AG04450 (cell line): ENCODE measurements at places on chromosomes 11 and 22.

- no peak for DNase-seq
Measured at GRCh38 chr11:63941901-63942300, 3.1 kb downstream of the NAA40 start.

DNA sequence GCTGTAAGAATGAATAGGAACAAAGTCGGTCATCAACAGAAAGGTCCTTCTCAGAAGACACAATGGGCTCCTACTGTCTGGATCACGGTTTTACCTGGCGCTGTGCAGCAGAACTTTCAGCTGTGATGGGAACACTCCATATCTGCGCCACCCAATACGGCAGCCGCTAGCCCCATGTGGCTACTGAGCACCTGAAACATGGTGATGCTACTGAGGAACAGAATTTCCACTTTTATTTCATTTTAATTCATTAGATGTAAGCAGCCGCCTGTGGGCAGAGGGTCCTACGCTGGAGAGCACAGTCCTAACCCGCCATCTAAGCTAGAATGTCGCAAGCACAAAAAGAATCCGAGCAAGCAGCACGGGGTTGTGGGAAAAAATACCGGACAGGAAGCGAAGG lies 2.7 kb downstream of the SULT4A1 start:
- no peak for DNase-seq

GRCh38 chr11:114678125-114679036 lies at the start of gene NXPE2:
Gene NXPE2 (plus strand): TSS chr11:114678527. CDS start chr11:114678576, 49 bp downstream.
- peak; percentile 3 for DNase-seq

- DNase-seq: no peak
Measured at GRCh38 chr11:72418834-72419560, 15.3 kb downstream of the CLPB start.

DNA sequence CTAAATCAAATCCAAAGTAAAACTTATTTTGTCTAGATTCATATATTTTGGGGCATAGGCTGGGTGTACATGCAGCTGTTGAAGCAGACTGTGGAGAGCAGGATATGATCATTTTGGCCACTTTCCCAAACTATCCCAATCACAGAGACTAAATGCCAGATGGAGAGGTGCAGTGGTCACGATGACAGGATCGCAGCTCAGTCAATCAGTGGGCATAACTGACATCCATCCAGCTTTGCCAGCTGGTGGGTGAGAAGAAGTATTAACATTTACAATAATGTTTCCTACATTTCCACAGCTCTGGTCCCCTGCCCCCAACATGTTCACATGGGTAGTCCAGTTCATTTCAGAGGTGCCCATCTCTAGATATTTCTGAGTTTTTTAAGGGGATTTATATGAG lies 255.5 kb upstream of the SESN3 start:
- no peak for DNase-seq

- DNase-seq: no peak
Measured at GRCh38 chr22:25014896-25015755, 62.6 kb downstream of the KIAA1671 start.

GRCh38 chr11:1768141-1768469 lies 4.4 kb upstream of the CTSD start:
- no peak for DNase-seq

- no peak for DNase-seq
Measured at GRCh38 chr22:20671409-20672081, 102.4 kb upstream of the SERPIND1 start.

GRCh38 chr11:1302041-1302460 lies 7.4 kb downstream of the TOLLIP start:
- DNase-seq: no peak

GRCh38 chr22:30514252-30514651 lies 8.8 kb upstream of the SEC14L4 start:
- no peak for DNase-seq

GRCh38 chr11:60088364-60088763 lies at the start of gene MS4A2:
Gene MS4A2 (plus strand): TSS chr11:60088664. CDS start chr11:60088766, 102 bp downstream.
- DNase-seq: no peak

- no peak for DNase-seq
Measured at GRCh38 chr11:21564833-21565682, 627.8 kb upstream of the ANO5 start.

DNA sequence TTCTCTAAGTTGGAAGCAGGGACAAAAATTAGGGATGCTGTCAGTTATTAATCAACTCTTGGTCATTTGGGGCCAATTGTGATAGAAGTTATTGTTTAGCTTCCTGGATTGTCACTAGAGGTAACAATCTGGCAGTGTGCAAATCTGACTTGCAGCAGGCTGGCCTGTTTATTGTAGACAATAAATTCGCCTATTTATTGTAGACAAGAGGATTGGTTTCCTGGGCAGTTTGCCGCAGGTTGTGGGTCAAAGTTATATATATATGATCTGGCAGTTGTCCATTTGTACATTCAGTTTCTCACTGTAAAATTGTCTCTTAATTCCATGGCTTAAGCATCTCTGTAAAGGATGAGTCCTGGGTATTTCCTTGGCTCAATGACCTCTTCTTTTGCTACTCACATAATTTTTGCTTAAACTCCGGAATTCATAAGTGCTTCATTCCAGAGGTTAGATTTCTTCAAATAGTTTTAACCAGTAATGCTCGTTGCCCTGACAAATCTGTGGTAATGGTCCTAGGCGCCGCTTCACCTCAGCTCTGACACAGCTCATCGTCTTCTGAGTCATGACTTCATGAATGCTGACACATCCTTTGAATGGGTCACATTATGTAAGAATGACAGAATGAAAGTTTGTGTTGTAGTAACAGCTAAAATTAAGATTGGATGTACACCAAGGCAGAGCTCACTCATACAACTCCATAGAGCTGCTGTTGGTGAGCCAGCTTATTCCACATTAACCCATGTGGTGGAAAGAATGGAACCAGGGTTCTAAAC lies 7.8 kb upstream of the MMP3 start:
- DNase-seq: peak; percentile 46

DNA sequence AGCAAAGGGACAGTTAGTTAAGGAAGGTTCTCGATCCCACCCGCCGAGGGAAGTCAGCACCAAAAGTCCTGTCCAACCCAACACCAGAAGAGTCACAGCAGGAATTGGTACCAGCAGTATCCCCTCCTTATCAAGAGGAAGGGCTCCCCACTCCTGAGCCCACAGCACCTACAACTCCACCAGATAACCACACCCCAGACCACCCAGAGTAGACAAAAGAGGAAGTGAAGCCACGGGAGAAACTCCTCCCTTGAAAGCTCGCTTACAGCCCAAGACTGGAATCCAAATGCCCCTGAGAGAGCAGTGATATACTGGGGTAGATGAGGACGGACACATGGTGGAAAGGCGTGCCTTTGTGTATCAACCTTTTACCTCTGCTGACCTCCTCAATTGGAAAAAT lies 7.3 kb upstream of the CD5 start:
- no peak for DNase-seq

GRCh38 chr11:12692229-12693075 lies 18.2 kb downstream of the TEAD1 start:
- DNase-seq: peak; percentile 83

- no peak for DNase-seq
Measured at GRCh38 chr11:8260202-8260966, 3.3 kb downstream of the LMO1 start.

GRCh38 chr22:50251477-50252081 lies 514 bp upstream of the HDAC10 start:
- DNase-seq: no peak

- no peak for DNase-seq
Measured at GRCh38 chr22:39205344-39206021, 39.3 kb downstream of the PDGFB start.

DNA sequence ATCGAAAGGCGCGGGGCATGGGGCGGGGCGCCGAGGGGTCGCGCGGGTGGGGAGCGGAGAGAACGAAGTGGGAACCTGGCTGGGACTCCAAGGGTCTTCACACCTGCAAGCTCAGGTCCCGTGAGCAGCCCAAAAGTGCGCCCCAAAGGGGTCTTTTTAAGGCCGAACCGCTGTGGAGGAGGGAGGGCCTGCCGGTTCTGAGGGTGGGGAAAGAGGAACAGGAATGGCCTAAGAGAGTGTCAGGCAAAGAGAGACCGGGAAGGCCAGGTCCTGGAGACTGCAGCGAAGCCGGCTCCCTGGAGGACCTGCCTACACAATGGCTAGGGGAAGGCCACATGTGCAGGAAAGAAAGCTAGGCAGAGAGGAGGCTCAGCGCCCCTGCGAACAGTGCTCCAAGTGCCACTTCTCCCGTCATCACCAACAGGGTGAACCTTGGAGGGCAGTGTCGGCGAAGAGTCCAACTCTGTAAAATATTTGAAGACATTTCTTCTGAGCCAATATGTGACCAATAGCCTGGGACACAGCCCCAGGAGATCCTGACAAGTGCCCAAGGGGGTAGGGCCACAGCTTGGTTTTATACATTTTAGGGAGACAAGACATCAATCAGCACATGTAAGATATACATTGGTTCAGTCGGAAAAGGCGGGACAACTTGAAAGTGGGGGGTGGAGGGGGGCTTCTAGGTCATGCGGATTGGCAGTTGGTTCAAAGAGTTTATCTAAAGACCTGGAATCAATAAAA lies 710 bp upstream of the DGCR2 start:
- no peak for DNase-seq

DNA sequence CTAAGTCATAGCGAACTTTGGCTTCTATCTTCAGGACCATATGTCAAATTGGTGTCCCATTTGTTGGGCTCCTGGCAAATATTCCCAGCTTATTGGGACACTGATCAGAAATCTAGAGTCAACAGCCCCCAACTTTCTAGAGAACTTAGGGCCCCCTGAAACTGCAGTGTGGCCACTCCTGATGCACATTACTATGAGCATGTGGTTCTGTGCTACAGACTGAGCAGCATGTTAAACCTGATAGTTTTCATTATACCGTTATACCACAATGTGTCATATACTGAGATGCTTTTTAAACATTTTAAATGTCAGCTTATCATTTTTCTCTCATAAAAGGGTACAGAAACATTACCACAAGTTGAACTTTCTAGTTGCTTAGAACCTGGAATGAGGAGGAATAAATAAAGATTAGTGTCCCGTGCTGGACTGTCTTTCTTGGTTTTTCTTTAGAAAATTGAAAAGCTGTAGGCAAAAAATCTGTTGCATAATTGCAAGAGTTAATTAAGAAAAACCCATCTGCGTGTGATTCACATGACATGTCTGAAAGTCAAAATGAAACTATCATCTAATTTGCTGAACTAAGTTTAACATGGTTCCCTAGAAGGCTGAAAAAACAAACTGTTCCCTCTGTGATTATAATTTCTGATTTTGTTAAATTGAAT lies 16.4 kb upstream of the CTSC start:
- no peak for DNase-seq

DNA sequence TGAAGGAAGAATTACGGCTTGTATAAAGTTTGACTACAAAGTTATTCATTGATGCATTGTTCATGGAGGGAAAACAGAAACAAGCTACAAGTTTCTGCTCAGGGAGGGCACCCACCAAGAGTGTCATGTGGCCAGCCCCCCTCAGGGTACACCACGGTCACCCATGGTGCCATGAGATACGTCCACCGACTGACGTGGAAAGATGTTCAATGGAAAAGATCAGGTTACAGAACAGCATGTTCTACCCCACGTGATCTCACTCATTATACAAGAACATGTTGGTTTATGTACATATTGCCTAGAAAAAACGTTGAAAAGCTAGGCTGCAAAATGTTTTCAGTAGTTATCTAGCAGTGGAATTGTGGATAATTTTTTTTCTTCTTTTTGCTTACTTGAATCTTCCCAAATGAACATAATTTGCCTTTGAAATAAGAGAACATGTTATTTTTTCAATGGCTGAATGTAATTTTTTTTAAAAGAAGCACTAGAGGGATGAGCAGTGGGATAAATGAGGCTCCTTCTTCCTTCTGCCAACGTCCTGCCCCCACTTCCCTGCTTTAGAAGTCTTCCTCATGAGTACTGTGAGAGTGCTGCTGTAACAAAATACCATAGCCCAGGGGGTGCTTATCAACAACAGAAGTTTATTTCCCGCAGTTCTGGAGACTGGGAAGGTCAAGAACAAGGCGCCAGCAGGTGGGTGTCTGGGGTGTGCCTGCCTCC lies 22.5 kb downstream of the RCN1 start:
- no peak for DNase-seq
